ENCODE measurements at places on chromosomes 3 and 15.

- DNase-seq, result no peak
Measured at GRCh38 chr3:51813539-51813938, 34.5 kb upstream of the IQCF6 start.

GRCh38 chr15:76994496-76994895 lies 430 bp upstream of the PSTPIP1 start:
- no peak for DNase-seq

- DNase-seq, result no peak
Measured at GRCh38 chr3:78277801-78278200, 1237.9 kb downstream of the ROBO2 start.

DNA sequence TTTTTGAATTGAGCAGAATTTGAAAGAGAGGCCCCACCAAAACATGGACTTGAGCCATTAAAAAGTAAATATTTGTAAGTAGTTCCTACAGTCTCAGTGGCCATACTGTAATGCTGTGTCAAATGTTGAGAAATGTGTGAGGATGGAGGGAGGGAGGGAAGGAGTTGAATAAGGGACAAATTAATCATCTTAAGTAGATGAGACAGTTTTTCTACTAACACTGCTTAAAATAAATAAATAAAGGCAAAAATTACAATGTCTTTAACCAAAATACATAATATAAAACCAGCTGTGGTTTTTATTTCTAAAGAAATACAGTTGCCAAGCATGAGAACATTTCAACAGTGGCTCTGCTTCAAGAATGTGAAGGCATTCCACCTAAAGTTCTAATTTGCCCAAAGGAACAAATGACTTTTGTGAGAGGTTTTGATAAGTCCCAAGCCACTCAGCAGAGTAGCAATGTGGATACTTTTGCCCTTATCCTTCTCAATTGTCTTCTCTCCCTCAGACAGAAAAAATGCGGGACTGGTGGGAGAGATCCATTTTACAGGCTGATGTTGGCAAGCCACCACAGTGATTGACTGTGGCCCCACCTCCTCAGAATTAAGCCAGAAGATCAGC lies 427.0 kb upstream of the RARB start:
- DNase-seq, result no peak

- no peak for DNase-seq
Measured at GRCh38 chr15:70412794-70413193, 315.1 kb upstream of the TLE3 start.

GRCh38 chr3:196735751-196736150 lies 3.9 kb upstream of the PAK2 start:
- DNase-seq, result no peak

DNA sequence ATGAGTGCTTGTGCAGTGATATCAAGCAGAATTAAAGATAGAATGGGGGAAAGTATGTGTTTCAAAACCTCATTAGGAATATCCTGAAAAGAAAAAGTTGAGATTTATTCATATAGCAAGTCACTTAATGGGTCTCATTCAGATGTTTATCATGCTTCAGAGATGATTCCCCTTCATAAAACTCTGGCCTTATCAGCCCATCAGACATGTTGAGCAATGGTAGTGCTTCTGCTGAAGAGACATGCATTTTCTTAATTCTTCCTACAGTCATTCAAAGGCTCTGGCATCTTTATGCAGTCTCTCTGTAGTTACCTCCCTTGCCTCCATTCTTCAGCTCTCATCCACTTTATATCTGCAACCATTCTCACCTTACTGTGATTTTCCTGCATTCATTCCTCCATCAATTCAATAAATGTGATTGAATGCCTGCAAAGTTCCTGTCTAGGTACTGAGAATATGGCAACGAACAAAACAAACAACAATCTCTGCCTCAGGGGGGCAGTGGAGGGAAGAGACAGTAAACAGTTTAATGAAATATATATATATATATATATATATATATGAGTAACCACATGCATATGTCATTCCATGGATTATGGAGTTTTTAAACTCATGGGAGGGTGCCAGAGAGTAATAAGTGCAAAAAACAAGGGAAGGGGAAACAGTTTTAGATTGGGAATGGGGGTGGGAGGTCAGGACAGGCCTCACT lies 138.5 kb downstream of the NECTIN3 start:
- no peak for DNase-seq

DNA sequence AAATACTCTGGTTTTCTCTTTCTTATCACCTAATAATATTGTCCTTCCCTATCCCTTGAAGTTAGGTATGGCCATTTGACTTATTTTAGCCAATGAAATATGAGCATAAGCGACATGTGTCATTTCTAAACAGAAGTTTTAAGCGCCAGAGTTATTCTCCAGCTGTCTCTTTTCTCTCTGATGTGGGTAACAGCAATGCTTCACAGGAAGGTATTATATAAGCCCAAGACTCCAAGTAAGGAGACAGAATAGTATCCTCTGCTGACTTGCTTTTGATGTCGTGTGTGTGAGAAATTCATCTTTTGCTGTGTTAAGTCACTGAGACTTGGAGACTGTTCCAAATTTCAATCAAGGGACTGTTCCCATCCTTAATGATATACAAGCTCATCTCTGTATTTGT lies 224.6 kb upstream of the NECTIN3 start:
- no peak for DNase-seq

DNA sequence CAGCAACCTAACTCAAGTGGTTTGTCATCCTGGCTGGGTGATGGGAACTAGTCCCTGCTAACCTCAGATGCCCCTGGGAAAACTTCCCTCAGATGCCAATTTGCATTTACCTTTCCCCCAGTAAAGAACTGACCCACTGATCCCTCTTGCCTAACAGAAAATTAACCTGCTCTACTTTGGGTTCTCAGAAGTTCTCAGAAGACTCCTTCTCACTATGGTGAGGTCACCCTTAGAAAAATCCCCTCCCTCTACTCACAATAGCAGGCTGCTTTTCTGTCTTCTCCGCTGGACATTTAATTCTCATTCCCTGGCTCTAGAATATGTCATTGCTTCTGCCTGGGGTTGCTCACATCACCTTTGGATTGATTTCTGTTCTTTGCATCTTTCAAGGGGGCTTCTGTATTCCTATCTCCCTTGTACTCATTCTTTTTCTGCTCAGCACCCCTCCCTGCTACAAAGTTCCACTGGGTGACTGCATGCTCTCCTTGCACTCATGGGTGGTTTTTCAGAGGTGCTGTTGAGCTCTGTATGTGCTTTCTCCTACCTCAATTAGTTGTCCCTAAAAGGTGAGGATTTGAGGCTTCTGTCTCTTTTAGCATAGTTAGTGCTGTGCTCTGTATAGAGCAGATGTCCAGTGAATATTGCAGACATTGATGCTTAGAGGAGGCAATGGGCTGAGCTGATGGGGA lies 869 bp downstream of the PLA1A start:
- DNase-seq, result no peak

GRCh38 chr15:36882487-36883131 lies 217.7 kb downstream of the MEIS2 start:
- no peak for DNase-seq

DNA sequence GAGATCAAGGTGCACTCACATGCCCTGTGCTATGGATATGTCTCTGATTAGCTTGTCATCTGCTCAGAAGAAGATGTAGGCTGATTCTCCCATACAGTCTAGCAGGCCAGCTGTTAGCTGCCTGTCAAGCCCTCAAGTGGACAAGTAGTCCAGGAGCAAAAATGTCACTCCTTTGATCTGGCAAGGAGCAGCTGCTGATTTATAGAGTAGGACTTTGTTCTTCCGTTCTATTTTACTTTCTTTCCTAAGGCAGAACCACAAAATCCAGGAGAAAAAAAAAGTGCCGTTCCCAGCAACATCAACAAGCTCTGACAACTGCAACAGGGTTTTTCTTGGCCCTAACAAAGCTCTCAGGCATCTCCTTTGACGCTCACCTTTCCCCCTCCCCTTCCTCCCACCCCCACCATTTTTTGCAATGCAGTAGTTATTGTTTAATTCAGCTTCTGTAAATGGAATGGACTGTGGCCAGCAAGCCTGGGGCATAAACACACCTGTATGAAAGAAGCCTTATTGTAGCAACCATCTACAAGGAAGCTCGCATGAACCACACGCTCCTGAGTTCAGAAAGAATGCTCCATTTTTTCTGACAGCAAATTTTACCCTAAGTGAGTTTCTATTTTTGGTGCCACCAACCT lies 196.3 kb downstream of the MEIS2 start:
- DNase-seq, result no peak

GRCh38 chr3:192494174-192494573 lies 233.2 kb downstream of the FGF12 start:
- DNase-seq, result no peak

GRCh38 chr15:44275150-44275830 lies 13.2 kb upstream of the GOLM2 start:
- DNase-seq, result no peak

DNA sequence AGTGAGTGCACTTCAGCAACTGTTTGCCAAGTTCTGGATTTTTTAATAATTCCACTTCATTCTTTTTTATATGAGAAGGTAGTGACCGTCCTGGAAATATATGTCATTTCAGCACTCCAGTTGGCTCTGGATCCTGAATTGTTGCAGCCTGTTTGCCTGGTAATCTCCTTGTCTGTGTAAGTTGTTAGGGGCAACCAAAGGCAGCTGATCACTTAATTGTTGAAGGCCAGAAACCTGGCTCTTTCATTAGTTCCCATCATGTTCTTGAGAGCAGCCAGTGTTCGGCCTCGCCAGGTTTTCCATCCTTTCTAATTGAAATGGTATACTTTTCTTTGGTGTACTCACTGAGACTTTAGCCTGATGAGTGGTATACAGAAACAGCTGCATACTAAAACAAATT lies 168.6 kb downstream of the SOX2 start:
- DNase-seq, result no peak

GRCh38 chr15:33443708-33444107 lies 132.9 kb downstream of the RYR3 start:
- no peak for DNase-seq

DNA sequence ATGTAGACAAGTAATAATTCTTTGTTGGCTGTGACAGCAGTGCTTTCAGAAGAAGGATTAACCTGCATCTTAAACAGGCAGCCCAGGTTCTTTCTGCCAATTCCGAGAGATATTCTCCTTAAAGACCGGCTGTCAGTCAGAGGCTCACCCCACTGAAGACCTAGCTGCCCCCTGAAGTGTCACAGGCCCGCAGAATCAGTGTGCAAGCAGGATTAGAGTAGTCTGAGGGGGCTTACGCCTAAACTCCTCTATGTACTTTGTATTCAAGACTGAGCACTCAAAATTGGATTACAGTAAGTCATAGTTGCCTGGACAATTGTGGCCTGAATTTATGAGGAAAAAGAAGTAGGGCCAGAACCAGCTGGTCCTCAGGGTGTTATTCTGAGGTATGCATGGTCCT lies 342.9 kb downstream of the CLSTN2 start:
- no peak for DNase-seq

- DNase-seq, result no peak
Measured at GRCh38 chr3:112794622-112795172, 52.0 kb downstream of the CD200R1L start.

DNA sequence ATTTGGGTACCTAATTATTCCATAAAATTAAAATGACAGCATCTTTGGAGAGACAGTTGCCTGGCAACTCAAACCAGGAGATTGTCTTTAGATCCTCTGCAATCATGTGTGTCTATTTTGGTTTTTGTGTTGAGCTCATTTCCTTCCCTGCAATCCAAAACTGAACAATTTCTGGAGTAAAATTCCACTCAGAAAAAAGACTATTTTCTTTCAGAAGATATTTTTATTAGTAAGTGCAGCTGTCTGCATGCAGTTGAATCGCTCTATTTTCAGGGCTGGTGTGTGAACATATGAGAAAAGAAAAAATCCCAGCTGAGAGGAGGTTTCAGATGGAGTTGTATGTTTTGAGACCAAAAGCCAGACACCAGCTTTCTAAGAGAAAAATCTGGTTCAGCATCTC lies 41.9 kb upstream of the DYNC1LI1 start:
- no peak for DNase-seq

GRCh38 chr15:22918596-22919140 lies 61.5 kb downstream of the CYFIP1 start:
- no peak for DNase-seq

DNA sequence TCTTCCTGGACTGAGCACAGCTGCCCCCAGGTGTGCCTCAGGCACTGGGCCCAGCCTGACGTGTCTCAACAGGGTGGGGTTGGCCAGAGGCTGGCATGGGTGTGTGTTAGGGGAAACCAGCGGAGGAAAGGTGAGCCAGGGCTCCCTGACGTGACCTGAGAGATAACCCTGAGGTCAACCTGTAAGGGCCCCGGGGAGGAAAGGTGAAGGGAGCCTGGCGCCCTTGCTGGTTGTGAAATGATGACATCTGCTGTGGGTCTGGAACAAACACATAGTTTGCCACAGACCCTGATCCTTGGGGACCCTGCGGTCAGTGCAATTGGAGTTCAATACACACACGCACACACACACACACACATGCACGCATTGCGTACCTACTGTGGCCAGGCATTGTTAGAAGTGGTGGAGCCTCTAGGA lies 100.2 kb upstream of the TLE3 start:
- DNase-seq, result no peak

GRCh38 chr3:157156837-157157635 lies 2.9 kb downstream of the CCNL1 start:
- DNase-seq, result no peak

DNA sequence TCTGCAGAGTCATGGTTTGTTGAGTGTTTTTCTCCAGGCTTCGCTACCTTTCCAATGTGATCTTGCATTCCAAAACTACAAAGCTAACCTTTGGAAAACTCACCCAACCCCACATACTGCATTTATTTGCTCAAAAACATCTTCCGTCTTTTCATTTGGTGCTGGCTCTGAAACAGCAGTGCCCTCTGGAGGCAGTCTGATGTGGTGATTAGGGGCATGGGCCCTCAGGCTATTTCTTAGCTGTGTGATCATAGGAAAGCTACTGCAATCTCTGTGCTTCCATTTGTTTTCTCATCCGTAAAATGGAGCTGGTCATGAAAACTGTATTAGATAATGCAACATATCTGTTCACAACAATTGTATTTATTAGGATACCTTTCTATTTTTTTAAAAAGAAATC lies 47.0 kb downstream of the MTHFS start:
- peak; percentile 9 for DNase-seq

DNA sequence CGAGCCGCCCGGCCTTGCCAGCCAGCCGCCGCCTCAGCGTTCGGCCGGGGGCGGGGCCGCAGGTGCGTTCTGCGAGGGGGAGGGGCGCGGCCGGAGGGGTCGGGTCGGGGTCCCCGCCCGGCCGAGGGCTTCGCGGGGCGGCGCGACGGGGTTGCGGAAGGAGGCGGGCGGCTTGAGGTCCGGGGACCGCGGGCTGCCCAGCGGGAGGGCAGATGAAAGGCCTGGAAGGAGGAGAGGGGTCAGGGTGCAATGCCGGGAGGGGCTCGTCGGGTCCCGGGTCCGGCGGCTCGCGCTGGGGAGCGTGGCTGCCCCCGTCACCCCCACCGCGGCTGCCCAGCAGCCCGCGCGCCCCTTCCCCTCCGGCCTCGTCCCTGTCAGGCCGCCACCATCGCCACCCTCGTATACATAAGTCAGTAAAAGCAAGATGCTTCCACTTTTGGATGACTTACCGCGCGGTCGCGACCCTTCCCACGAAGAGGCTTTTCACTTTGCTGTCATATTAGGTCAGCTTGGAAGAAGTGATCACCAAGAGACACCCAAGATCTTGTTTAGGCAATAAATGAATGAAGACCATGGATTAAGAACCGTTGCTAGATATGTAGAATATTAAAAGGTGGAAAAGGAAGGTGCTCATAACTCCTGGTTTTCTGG lies 620 bp upstream of the ANP32A start:
- no peak for DNase-seq

All from stimulated activated CD4-positive, alpha-beta T cell treated with anti-CD3 and anti-CD28 coated beads, Interleukin-1b, Interleukin-23, amount 100 ng/mL, for 4 hours (primary cell).